ENCODE measurements at places on chromosomes 7 and 10. TPM values are rescaled to one million over a fixed set of nuclear protein-coding genes. Genes with fewer than 3 reads are reported as not detected.

- H3K36me3 ChIP-seq = peaks cover 36% of the 10 kb centered on the region
- no peak for DNase-seq
- no peak overlapping the region for H3K4me3 ChIP-seq
- no peaks in the 10 kb centered on the region for H3K27me3 ChIP-seq
- H3K4me1 ChIP-seq = no peaks in the 10 kb centered on the region
These were observed 46.7 kb downstream of the NKX6-2 start for GRCh38 chr10:132739225-132739613.

GRCh38 chr7:35565927-35566326 lies 129.0 kb downstream of the HERPUD2 start:
- H3K27me3 ChIP-seq = no peaks in the 10 kb centered on the region
- no peaks in the 10 kb centered on the region for H3K36me3 ChIP-seq
- DNase-seq = no peak
- H3K4me1 ChIP-seq = peaks cover 1% of the 10 kb centered on the region

DNA sequence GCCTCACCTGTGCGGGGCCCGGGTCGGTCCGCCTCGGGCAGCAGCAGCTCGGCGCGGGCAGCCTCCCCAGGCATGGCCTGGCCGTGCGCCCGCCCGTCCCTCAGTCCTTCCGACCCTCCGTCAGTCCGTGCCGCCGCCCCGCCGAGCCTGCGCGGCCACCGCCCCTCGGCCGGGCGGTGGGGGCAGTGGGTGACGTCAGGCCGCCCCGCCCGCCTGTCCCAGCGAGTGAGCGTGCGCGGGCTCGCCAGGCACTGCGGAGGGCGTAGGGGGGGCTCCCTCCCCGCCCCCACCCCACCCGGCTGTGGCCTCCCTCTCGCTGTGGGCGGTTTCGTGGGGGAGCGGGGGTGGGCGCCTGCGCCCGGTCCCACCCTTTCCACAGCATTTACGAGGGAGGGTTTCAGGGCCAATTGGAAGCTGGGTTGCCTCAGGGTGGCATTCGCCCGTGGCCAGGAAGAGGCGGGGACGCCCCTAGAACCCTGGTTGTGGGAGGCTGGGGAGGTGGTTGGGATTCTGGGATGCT lies at the start of gene NACAD:
Gene NACAD (minus strand): TSS at position 149 of the 520 bp plus-strand sequence. CDS start 75 bp downstream, at position 74.
- H3K27ac ChIP-seq = peak within 1 kb of the TSS; percentile 3
- H3K36me3 ChIP-seq = no peaks in the 10 kb centered on the region
- peaks cover 17% of the 10 kb centered on the region for H3K4me1 ChIP-seq
- peak; percentile 77 for DNase-seq
- H3K27me3 ChIP-seq = peaks cover 9% of the 10 kb centered on the region

DNA sequence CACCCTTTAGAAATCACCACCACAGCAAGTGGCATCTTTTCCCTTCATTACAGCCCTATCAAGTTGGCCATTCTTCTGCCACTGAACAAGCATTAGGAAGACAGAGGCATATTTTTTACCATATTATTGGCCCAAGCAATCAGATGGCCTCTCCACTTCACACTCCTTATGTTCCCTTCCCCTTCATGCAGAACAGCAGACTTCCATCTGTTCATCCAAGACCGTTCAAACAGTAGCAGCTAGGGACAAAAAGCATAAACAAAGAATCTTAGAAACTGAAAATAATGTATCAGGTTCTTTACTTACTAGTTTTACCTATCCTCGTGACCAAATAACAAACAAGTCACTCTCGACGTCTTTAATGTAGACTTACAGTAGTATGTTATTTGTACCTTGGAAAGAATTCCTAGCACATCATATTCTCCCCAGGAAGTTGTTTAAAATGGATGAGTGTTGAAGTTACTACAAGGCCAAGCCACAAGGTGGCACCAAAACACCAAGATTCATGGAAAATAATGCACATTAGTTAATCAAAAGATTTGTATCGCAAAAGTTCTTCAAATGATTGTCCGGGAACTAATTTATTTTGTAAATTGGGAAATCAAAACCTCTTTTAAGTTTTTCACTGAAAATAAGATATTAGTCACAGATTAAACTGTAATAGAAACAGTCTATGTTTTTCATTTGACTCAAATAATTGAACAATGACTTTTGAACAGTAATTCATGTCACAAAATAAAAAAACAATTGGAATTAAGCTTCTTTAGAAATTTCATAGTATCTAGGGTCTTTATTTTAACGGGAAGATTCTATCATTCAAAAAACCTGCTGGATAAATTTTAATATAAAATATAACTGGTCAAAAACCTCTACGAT lies 112.1 kb downstream of the VPS41 start:
- H3K4me1 ChIP-seq = no peaks in the 10 kb centered on the region
- no peak for DNase-seq
- H3K27ac ChIP-seq = no peak overlapping the region
- no peak overlapping the region for H3K4me3 ChIP-seq
- no peaks in the 10 kb centered on the region for H3K27me3 ChIP-seq
- H3K36me3 ChIP-seq = peaks cover 47% of the 10 kb centered on the region

- peaks cover 4% of the 10 kb centered on the region for H3K4me1 ChIP-seq
- H3K27me3 ChIP-seq = peaks cover 55% of the 10 kb centered on the region
- DNase-seq = no peak
- H3K4me3 ChIP-seq = peak overlapping the region; percentile 39
These were observed 3.9 kb downstream of the ZNF503 start for GRCh38 chr10:75397496-75398199.

- no peak for DNase-seq
- H3K4me3 ChIP-seq = no peak overlapping the region
- H3K27me3 ChIP-seq = no peaks in the 10 kb centered on the region
These were observed 384.1 kb upstream of the STEAP1 start for GRCh38 chr7:89770161-89770560.

DNA sequence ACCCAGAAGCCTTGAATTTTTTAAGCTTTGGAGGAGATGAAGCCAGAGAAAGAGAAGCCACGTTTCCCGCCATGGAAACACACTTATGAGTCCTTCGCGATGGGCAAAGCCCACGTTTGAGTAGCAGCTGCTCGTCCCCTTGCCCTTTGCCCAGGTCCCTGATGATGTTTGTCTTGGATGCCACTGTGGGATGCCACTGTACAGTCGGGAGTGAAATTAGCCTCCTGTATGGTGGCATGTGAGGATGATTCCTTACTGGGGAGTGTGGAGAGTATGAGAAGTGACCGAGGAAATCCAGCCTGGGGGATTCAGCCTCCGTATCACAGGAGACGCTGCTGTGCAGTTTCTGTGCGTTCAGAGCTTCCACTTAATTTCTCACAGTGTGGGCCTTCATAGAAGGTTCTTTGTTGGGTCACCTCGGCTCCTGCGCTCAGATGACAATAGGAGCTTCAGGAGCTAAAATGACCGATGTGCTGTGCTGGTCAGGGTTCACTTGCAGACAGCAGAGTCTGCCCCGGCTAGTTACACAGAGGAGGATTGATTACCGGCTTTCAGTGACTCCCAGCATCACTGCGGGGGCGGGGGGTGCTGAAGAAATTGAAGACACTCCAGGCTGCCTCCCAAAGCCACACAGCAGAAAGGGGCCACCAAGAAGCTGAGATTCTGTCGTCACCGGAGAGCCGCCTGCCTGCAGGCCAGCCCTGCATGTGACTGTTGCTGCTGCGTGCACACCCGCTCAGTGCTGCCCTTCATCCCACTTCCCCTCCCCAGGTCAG lies 122.1 kb upstream of the SFMBT2 start:
- no peaks in the 10 kb centered on the region for H3K4me1 ChIP-seq
- H3K4me3 ChIP-seq = no peak overlapping the region
- DNase-seq = no peak
- H3K27ac ChIP-seq = no peak overlapping the region
- H3K27me3 ChIP-seq = no peaks in the 10 kb centered on the region

DNA sequence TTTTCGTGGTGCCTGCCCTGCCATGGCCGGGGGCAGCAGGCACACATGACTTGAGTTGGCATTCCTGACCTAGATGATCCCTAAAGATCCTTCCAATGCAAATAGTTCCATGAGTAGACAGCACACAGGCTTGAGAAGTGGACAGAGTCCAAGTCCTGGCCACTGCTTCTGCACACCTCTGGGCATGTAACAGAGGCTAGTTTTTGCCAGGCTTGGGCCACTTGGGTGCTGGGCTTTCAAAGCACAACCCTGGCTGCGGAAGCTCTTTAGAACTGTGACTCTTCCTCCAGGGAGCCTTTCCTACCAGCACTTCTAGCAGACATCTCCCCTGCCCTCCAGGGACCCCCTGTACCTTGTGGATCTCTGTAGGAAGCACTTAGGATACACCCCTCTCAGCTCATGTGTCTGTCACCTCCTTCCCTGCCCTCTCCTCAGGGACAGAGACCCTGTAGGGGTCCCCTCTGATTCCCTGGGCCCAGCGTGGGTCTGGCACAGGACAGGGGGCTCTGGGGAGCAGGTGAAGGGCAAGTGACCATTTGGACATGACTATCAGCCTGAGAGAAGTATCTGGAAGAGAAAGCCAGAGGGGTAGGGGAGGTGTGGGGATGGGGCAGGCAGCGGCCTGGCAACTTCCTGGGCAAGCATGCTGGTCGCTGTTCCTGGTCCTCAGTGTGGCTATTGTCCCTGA lies 36.2 kb downstream of the ZCCHC24 start:
- peak; percentile 19 for DNase-seq
- H3K27ac ChIP-seq = peak overlapping the region; percentile 38
- no peaks in the 10 kb centered on the region for H3K36me3 ChIP-seq
- H3K27me3 ChIP-seq = no peaks in the 10 kb centered on the region
- no peak overlapping the region for H3K4me3 ChIP-seq
- peaks cover 60% of the 10 kb centered on the region for H3K4me1 ChIP-seq

DNA sequence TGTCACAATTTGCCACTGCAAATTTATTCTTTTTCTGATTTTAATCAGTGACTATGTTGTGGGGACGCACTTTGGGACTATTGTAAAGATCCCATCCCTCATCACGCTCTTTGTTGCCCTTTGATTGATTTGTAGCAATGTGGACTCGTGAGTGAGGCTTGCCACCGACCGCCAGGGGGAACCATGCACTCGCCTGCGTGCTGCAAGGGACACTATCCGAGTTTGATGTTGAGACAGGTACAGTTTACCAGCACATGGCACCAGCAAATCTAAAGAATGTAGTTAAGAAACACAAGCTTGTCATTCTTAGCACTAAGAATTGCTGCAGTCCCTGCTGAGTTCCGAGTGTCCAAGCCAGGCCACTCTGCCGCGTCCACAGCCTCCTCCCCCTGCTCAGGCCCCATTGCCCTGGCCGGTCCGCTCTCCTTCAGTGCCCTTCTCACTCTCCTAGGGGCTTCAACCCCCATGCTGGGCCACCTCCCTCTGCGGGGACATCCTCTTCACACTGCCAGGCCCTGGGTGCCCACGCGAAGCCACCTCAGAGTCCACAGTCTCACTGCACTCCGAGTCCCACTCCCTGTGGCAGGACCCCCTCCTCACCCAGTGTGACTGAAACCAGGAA lies 2.0 kb upstream of the SFTPA2 start:
- peaks cover 8% of the 10 kb centered on the region for H3K4me1 ChIP-seq
- peaks cover 11% of the 10 kb centered on the region for H3K27me3 ChIP-seq
- H3K36me3 ChIP-seq = no peaks in the 10 kb centered on the region
- DNase-seq = peak; percentile 89
- no peak overlapping the region for H3K27ac ChIP-seq

- H3K36me3 ChIP-seq = peaks cover 3% of the 10 kb centered on the region
- DNase-seq = peak; percentile 82
- H3K27me3 ChIP-seq = no peaks in the 10 kb centered on the region
- H3K27ac ChIP-seq = peak overlapping the region; percentile 91
- peaks cover 51% of the 10 kb centered on the region for H3K4me1 ChIP-seq
These were observed 2.5 kb downstream of the UFSP1 start for GRCh38 chr7:100886936-100887515.

DNA sequence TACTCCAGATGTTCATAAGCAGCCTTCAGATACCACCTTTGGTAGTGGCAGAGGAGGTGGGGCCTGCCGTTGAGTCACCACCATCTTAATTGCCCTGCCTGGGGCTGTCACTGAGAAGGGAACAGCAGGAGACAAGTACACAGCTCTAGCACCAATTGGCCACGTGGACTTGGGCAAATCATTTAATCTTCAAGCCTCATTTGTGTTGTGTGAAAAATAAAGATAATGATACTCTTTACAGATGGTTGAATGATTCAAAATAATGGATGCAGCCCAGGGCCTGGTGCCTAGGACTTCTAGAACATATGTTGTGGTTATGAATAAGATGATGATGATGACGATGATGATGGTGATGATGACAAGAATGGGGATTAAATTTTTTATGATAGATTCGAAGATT lies 111.9 kb upstream of the ADAM12 start:
- no peaks in the 10 kb centered on the region for H3K36me3 ChIP-seq
- no peak overlapping the region for H3K4me3 ChIP-seq
- peaks cover 9% of the 10 kb centered on the region for H3K27me3 ChIP-seq
- no peaks in the 10 kb centered on the region for H3K4me1 ChIP-seq
- DNase-seq = no peak
- no peak overlapping the region for H3K27ac ChIP-seq

GRCh38 chr10:79505829-79506228 lies 6.5 kb upstream of the EIF5AL1 start:
- no peaks in the 10 kb centered on the region for H3K4me1 ChIP-seq
- no peaks in the 10 kb centered on the region for H3K27me3 ChIP-seq
- no peak overlapping the region for H3K4me3 ChIP-seq
- no peaks in the 10 kb centered on the region for H3K36me3 ChIP-seq
- DNase-seq = no peak

- H3K36me3 ChIP-seq = no peaks in the 10 kb centered on the region
- no peak overlapping the region for H3K4me3 ChIP-seq
- H3K4me1 ChIP-seq = peaks cover 14% of the 10 kb centered on the region
- DNase-seq = no peak
These were observed 48.3 kb downstream of the ITIH5 start for GRCh38 chr10:7618461-7618860.

GRCh38 chr10:131934769-131935168 lies 34.0 kb downstream of the PPP2R2D start:
- no peaks in the 10 kb centered on the region for H3K4me1 ChIP-seq
- peak; percentile 59 for DNase-seq
- H3K27me3 ChIP-seq = no peaks in the 10 kb centered on the region
- H3K4me3 ChIP-seq = no peak overlapping the region
- peaks cover 42% of the 10 kb centered on the region for H3K36me3 ChIP-seq

DNA sequence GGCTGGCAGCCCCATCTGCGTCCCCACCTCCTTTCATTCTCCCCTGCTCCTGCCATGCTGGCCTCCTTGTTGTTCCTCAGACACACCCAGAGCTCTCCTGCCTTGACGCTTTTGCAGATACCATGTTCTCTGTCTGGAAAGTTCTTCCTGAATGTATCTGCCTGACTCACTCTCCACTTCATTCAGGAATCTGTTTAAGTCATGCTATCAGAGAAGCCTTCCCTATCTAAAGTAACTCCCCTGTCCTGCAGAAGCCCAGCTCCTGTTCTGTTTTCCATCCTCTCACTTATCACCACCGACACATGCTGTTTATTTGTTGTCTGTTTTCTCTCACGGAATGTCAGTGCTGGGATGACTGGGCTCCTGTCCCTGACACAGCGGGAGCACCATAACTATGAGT lies 82.0 kb downstream of the AFAP1L2 start:
- peaks cover 48% of the 10 kb centered on the region for H3K4me1 ChIP-seq
- no peak overlapping the region for H3K4me3 ChIP-seq
- H3K27me3 ChIP-seq = no peaks in the 10 kb centered on the region
- H3K27ac ChIP-seq = peak overlapping the region; percentile 26

Gene SEMA3A
- 1.2 TPM for polyA plus RNA-seq

Gene UPK3BL1
- 108 TPM for polyA plus RNA-seq

Gene STOX1
- 0.28 TPM for polyA plus RNA-seq

Gene DNAH11
- 0.32 TPM for polyA plus RNA-seq

Gene BMI1
- polyA plus RNA-seq = 38.7 TPM

Gene TSPAN13
- polyA plus RNA-seq = 39.7 TPM

Gene MYH16
- not detected for polyA plus RNA-seq

Gene HTRA1
- polyA plus RNA-seq = 32.0 TPM

Gene ATXN7L1
- 2.7 TPM for polyA plus RNA-seq

Gene PRLHR
- polyA plus RNA-seq = not detected

Gene ABCF2
- 12.9 TPM for polyA plus RNA-seq

Gene MKI67
- polyA plus RNA-seq = 0.61 TPM
